ENCODE measurements at places on chromosomes 12 and 14. TPM values are rescaled to one million over a fixed set of nuclear protein-coding genes. Genes with fewer than 3 reads are reported as not detected.

PRPH gene
- total RNA-seq: 0.73 TPM

EPYC gene
- not detected for total RNA-seq

MIP gene
- not detected for total RNA-seq

VRTN gene
- total RNA-seq: not detected

POTEG gene
- not detected for total RNA-seq

ADAM20 gene
- total RNA-seq: 0.25 TPM

ASCL1 gene
- not detected for total RNA-seq

FLVCR2 gene
- 3.7 TPM for total RNA-seq

TMEM229B gene
- total RNA-seq: 1.9 TPM

OR10G3 gene
- total RNA-seq: not detected

PPP1CC gene
- 73.4 TPM for total RNA-seq

EFS gene
- 8.9 TPM for total RNA-seq

LPAR5 gene
- total RNA-seq: not detected

C12orf56 gene
- not detected for total RNA-seq

GALNT6 gene
- total RNA-seq: 4.8 TPM

GALNT9 gene
- 0.81 TPM for total RNA-seq

DPPA3 gene
- total RNA-seq: not detected

FBXL14 gene
- total RNA-seq: 5.6 TPM

KLRD1 gene
- total RNA-seq: 0.88 TPM

PLEKHG7 gene
- total RNA-seq: 0.06 TPM

LMNTD1 gene
- total RNA-seq: not detected

KRT85 gene
- not detected for total RNA-seq

CPSF6 gene
- 29.4 TPM for total RNA-seq

ST8SIA1 gene
- 4.0 TPM for total RNA-seq

PARP11 gene
- total RNA-seq: 4.5 TPM

KLC1 gene
- 122 TPM for total RNA-seq

SYCP3 gene
- total RNA-seq: not detected

RASSF9 gene
- 3.7 TPM for total RNA-seq

WDR89 gene
- 8.7 TPM for total RNA-seq

EML5 gene
- total RNA-seq: not detected

MANSC4 gene
- not detected for total RNA-seq

TPH2 gene
- total RNA-seq: not detected

KSR2 gene
- not detected for total RNA-seq

CLEC7A gene
- not detected for total RNA-seq

CCDC197 gene
- not detected for total RNA-seq

GUCY2C gene
- total RNA-seq: not detected

AKAP5 gene
- total RNA-seq: 0.31 TPM
